Effector memory CD4-positive, alpha-beta T cell (primary cell): ENCODE measurements at places on chromosomes 6 and 20.

DNA sequence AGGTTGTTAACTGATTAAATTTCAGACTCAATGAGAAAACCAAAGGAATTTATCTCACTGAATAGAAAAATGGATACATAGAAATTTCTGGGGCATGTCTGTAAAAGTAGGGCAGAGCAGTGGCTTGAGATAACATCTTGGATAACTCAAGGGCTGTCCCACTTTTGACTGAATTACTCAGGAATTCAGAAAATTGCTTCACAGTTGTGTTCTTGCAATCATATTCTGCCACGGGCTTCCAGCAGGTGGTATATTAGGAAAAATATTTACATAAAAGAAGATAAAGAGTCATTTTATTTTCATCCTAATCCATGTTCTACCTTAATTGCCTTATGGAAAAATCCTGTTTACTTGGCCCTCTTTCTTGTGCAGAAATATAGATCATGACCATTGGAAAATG, 156.4 kb upstream of the AKIRIN2 start:
- DNase-seq = no peak

DNA sequence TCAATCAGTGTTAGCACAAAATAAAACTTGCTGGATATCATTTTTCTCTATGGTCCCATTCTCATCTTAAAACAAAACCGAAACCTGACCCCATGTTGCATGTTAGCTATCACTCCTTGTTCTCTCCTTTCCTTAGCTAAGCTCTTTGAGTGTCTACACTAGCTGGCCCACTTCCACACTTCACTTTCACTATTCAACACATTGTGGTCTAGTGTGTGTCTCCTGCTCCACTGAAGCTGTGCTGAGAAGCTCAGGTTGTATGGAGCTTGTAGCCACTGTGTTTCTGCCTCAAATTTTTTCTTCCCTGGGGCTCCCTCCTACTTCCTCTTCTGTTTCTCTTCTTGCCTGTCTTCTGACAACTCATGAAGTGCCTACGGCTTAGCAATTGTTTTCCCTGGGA, 223.0 kb downstream of the NKAIN2 start:
- no peak for DNase-seq

DNA sequence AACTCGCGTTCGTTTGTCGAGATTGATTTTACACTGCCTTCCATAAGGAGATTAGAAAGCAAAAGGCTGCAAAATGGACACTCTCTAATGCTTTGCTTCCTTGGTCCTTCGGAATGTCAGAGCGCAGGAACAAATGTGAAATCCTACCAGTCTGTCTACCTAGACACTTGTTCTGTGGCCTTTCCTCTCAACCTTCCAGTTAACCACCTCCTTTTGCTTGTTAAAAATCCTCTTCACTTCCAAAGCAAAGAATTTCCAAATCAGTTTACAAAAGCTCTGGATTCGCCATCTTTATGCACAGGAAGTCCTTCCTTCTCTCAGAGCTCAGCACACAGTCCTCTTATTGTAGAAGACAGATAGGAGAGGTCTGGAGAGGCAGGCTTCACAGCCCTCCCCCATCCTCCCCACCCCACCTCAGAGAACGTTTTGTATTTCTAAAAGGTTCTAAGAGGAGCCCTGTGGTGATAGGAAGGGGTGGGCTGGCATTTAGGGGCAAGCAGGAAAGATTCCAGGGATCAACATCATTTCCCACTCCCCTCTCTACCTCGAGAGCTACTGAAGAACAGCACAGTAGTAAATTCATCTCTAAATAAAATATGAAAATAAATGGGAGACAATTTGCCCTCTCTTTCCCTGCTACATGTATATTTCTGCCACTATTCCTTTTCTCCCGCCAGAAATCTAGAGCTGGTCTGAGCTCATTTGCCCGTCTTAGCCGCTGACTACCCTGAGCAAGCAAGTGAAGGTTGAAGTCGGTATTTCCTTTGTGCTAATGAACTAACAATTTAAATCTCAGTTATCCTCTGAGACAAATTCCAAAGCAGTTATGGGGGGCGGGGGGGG, 18.9 kb downstream of the TFAP2A start:
- no peak for DNase-seq

DNA sequence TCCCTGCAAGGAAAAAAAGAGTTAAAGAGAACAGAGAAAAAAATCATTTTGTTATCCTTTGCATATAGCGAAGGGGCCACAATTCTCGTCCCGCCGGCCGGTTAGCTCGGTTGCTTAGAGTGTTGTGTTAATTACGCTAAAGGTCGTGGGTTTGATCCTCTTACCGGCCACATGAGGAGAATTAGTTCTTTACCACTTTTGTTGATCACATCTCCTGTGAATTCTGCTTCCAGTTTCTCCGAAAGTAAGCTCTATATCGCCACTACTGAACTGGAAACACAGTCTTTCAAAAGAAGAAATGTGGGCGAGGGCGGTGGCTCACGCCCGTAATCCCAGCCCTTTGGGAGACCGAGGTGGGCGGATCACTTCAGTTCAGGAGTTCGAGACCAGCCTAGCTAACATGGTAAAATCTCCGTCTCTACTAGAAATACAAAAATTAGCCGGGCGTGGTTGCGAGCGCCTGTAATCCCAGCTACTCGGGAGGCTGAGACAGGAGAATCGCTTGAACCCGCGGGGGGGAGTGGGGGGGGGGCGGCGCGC, 13.4 kb downstream of the PRSS16 start:
- DNase-seq = no peak
